ENCODE measurements at places on chromosomes 12 and 14.

DNA sequence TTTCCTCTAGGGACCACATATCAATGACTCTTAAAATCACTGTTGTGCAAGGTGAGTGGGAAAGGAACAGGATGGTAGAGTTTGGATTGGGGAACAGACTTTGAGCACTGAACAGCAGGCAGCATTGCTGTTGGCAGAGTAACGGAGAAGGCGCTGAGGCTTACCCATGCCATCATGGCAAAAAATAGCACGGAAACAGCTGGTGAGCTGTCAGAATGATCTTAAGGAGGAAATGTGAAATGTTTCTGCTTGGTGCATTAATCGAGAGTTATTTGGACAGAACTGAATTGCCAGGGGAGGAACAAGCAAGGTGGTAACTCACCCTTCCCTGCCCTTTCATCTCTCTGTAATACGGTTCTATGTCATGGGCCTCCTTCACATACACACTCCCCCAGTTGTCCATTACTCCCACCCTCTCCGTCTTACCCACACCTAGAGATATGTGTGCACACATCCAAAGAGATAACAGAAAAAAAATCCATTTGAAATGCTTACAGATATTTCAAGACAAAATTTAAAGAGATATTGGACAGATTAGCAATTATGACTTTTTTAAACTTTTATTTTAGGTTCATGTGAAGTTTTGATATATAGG lies 572.5 kb downstream of the DIO2 start:
- DNase-seq: no peak

GRCh38 chr12:50110762-50111351 lies 1.2 kb upstream of the COX14 start:
- DNase-seq: no peak

GRCh38 chr12:120012067-120012621 lies 23.1 kb downstream of the BICDL1 start:
- DNase-seq: peak; percentile 23

DNA sequence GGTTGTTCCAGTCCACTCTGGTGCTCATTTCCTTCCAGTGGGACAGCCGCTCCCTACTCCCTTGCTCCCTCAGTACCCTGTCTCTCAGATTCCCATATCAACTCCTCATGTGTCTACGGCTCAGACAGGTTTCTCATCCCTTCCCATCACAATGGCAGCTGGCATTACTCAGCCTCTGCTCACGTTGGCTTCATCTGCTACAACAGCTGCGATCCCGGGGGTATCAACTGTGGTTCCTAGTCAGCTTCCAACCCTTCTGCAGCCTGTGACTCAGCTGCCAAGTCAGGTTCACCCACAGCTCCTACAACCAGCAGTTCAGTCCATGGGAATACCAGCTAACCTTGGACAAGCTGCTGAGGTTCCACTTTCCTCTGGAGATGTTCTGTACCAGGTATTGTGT lies 69.9 kb downstream of the RAD52 start:
- no peak for DNase-seq

- no peak for DNase-seq
Observed at GRCh38 chr12:68871921-68872320, 61.0 kb downstream of the CPM start.

DNA sequence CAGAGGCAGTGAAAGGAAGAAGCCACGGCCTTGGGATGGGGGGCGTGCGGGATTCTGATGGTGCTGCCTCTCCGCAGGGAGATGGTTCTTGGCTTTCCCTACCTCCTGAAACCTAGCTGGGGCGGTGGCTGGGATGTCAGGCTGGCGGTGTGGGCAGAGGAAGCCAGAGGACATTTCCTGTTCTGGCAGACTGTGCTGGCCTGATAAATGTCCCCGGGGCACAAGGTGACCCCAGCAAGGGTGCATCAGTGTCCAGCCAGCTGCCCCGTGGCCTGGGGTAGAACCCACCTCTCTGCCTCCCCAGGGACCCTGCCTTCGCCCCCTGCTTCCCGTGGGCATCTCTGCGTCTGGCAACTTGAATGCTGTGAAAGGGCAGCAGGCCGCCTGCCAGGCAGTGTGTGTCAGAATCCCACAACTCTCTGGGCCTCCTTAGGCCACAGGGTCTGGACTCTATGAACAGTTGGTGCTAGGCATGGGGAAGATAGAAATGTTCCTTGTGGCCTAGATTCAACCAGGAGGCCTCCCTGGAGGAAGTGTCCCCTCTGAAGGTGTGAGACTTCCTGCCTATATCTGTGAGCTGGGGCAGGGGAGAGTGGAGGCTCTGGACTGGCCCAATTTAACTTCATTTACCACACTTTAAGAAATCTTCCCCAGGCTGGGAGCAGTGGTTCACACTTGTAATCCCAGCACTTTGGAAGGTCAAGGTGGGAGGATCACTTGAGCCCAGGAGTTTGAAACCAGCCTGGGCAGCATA lies 4.9 kb downstream of the SH2B3 start:
- no peak for DNase-seq

GRCh38 chr12:113796066-113796827 lies 169.9 kb downstream of the RBM19 start:
- no peak for DNase-seq

- no peak for DNase-seq
Observed at GRCh38 chr12:46395388-46395787, 22.8 kb upstream of the SLC38A2 start.

Data from activated naive CD4-positive, alpha-beta T cell (primary cell).